Astrocyte of the cerebellum (primary cell): ENCODE measurements at places on chromosomes 3 and 15.

GRCh38 chr15:78906316-78906620 is 33.6 kb downstream of the MORF4L1 start:
- DNase-seq: no peak

- DNase-seq: no peak
Measured at GRCh38 chr15:40815042-40815698, 7.9 kb upstream of the DNAJC17 start.

DNA sequence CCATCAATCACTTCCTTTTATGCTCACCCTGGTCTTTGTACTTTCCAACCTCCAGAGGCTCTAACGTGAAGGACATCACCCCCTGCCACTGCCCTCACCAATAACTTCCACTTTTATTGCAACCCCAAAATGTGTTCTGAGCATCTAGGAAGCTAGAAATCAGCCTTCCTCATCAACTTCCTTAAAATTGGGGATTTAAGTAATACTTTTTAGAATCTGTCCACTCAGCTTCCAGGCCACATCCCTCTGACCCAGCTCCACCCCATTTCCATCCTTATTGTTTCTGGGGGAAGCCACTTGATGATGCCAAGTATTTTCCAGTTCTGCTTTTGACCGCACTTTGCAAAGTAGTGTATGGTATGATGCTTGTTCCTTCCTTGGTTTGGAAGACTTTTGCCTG is 73.5 kb upstream of the XCR1 start:
- no peak for DNase-seq

GRCh38 chr15:77542491-77543001 is 90.2 kb downstream of the LINGO1 start:
- no peak for DNase-seq

DNA sequence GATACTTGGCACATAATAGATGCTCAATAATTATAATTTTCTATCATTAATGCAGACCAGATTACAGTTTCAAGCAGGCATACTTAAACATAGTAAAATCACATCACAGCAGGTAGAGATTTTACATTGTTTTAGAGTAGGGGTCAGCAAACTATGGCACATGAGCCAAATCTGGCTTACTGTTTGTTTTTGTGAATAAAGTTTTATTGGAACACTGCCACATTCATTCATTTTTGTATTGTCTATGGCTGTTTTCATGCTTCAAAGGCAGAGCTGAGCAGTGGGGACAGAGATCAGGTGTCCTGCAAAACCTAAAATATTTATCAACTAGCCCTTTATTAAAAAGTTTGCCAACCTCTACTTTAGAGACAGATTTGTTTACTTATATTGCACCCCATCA is 189.6 kb upstream of the MRPL3 start:
- DNase-seq: no peak

DNA sequence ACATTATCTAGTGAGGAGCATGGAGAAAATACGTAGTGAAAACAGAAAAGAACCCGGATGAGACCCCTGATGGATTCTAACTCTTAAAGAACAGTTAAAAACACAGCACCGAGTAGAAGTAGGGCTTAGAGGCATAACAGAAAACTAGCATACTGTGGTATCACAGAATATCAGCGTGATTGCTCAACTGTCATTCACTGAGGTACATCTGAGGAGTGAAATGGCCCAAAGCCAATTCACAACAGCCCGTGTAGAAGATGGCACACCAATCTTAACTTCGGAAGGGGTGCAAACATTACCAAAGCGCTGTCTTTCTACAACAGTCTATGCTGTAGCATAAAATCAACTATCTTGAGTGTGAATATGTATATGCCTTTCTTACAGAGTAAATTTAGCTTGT is 1.8 kb downstream of the CLASP2 start:
- no peak for DNase-seq

DNA sequence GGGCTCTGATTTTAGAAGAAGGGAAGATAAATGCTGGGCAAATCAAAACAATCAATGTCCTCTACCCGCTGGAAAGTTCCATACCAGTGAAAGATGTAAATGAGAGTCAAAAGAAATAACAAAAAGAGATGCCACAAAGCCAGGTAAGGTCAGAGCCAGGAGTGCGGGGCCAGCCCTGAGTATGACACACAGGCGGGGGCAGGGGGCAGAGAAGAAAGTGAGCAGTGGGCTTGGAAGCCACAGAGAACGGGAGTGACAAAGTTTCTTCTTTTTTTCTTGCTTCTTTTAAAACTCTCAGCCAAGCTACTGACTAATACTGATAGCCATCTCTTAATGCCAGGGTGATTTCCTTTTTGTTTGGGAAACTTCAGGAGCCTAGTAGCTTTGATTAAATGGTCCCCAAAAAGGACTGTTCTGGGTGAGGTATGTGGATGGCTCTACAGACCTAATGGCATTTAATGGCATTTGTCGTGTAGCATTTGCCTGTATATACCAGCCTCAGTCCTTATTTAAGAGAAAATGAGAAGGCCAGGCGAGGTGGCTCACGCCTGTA is 23.1 kb upstream of the TSEN2 start:
- DNase-seq: no peak
